HT1080 (cell line): ENCODE measurements at places on chromosomes 5 and 9. TPM values are rescaled to one million over a fixed set of nuclear protein-coding genes. Genes with fewer than 3 reads are reported as not detected.

- peak; percentile 64 for DNase-seq
Observed at GRCh38 chr5:53334431-53334941, 145.9 kb upstream of the FST start.

- no peak for DNase-seq
Observed at GRCh38 chr5:56305001-56305950, 72.1 kb upstream of the ANKRD55 start.

DNA sequence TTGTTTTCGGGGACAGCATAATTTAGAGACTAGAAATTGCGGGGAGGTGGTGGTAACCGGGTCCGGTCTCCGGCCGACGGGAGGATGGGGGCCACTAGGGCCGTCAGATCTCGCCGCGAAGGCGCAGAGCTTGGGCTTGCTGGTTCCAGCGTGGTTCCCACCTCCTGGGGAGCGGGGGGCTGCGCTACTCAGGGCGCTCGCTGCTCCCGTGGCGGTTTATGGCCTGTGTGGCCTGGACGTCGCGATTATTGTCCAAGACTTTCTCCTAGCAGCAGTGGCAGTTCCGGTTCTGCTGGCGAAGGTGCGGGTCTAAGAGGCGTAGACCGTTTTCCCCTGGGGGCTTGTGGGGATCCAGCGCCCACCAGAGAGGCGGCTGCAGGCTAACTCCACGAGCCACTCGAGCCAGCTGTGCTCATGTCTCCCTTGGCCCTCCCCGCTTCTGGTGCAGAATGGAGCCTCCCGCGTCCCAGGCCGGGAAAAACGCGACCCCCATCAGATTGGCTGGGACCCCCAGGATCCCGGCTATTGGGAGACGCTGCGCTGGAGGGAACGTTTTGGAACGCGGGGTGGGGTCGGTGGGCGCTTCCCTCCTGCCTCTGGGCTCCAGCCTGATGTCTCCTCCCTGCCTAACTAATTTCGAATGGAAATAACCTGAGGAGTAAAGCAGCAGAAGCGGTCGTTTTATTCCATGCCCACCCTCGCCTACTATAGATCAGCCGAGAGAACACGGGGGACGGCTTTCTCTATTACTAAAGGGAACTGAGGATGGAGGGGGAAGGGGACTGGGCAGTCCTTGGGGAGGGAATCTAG is 87.1 kb downstream of the ENTREP1 start:
- DNase-seq: no peak

GRCh38 chr5:36494841-36495601 is 111.4 kb upstream of the SLC1A3 start:
- DNase-seq: peak; percentile 68

DNA sequence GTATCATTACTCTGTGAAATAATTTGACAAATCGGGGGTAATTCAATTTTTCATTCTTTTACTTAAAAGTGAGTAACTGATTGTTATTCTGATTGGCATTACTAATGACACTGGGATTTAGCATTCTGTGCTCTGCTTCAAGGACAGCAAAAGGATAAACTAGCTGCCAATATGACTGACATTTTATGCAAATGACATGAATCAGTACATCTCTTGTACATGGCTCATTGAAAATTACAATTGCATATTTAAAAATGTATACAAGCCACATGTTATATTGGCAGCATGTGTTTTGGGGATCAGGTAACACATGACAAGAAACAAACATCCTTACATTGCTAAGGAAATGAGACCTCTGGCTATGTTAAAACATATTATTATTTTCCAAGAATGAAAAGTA is 79.0 kb downstream of the SMC2 start:
- DNase-seq: no peak

- no peak for DNase-seq
Observed at GRCh38 chr9:113546566-113546965, 83.0 kb downstream of the RGS3 start.

- no peak for DNase-seq
Observed at GRCh38 chr9:137916540-137916939, 39.0 kb downstream of the CACNA1B start.

GRCh38 chr9:37678789-37679273 is 28.1 kb downstream of the FRMPD1 start:
- DNase-seq: no peak

DNA sequence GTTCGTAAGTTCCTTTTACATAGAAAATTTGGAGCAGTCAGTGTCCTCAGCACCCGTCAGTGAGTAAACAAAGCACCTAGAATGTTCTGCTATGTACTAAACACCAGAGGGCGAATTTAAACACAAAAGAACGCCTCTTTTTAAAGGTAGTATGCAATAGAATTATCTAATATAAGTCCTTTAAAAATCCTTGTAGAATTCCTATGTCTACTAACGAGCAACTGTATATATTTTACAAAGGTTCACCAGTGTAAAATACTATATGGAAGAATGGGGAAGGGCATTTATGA is 499 bp upstream of the TMEM232 start:
- no peak for DNase-seq

DNA sequence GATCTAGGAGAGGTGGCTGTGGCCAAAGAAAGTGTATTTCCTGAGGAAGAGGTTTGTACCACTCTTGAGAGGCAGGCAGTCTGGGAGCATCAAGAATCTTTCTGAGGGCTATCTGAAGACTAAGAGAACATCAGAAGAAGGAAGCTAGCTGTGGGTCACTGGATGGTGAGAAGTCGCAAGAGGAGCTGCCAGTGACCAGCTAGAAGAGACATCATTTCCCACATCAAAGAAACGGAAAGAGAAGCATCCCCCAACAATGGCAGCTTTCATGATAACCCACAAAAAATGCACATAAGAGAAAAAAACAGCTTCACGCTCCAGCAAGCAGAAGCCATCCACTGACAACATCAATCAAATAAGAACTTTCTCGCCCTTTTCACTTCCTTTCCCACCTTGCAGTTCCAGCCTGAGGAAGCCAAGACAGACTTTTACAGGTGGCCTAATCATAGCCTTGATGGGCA is 25.0 kb upstream of the CEP78 start:
- no peak for DNase-seq

- no peak for DNase-seq
Observed at GRCh38 chr9:87771316-87772006, 45.5 kb downstream of the CTSL start.

Gene PCDH12
- 0.14 and 0.17 TPM in 2 replicates for total RNA-seq

Gene MINAR2
- not detected in 2 replicates for total RNA-seq

Gene KCNT1
- total RNA-seq: not detected in 2 replicates
